ENCODE measurements at places on chromosomes 3 and 15.

- no peak for DNase-seq
Observed at GRCh38 chr3:150996731-150997130, 24.2 kb upstream of the CLRN1 start.

DNA sequence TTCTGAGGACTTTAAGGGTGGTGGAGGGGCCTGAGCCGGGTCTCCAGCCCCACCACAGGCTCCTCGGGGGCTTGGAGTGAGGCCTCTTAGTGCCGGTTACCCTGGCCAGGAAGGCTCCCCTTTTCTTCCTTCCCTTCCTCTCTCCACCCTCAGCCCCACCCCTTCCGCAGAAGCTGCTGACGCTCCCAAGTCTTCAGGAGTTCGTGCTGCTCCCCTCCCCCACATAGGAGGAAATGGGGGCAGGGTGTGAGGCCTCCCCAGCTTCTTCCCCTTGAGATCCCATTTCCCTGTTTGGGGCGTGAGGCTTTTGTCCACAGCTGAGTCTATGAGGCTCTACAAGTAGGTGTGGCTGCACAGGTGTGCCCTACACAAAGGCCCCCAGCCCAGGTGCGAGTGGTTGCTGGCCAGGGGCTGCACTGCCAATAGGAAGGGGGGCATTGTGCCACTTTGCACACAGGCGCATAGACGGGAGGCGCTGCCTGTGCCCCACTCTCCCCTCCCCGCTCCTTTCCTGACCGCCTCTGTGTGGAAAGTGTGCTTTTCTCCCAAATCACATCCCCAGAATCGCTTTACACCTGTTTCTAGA lies 915 bp upstream of the CALML4 start:
- DNase-seq, result no peak

GRCh38 chr3:83843716-83844115 lies 1115.1 kb upstream of the CADM2 start:
- no peak for DNase-seq

DNA sequence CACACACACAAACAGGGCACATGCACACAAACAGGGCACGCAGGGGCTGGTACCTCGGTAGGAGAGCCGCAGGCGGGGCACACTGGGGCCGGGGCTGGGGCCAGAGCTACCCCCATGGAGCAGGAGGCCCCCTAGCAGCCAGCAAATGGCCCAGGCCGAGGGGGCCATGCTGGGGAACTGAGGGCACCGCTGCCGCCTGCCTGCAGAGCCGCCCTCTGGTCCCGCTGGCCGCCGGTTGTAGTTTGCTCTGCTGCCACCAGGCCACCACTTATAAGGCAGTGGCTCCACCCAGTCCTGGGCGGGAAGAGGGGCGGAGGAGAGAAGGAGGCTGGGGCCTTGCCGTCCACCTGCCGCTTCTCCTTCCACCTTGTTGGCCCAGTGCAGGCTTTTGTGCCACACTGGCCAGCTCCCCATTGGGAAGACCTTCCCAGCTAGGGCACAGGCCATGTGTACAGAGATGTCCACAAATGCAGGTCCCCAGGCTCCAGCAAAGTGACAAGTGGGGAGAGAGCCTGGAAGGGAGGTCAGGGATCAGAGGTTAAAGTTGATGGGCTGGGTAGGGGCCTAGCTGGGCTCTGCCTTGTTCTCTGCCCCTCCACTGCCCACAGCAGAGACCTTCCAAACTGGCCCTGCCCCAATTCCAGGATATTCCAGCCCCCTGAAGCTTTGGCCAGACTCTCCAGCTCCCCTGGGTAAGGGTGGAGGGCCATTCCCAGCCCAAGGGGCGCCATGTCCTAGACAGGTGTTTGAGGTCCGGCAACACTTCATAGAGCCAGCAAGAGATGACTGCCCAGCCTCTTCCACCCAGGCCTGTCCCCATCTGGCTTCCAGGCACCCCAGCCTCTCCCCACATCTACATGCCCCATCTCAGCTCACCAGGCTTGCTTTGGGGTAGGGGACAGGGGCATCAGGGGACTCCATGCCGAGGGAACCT lies at the start of gene SEMA3G:
Gene SEMA3G (minus strand): TSS at position 244 of the 934 bp plus-strand sequence. CDS start 76 bp downstream, at position 168.
- peak; percentile 71 for DNase-seq

DNA sequence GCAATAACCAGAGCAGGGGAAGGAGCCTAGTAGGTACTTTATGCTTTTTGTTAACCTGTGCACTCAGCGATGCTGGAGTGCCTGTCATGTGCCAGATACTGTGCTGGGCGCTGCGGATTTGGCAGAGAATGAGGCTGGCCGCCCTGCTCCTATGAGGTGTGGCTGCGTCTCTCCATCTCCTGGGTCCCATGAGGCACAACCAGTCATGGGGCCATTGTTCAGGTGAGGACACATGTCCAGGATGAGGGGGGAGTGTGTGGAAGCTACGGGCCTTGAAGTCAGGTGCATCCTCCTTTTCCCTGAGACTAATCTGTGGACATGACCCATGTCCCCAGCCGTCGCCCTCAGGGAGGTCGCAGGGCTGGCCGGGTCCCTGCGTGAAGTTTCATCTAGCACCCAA lies 963 bp upstream of the TXNRD3 start:
- DNase-seq, result no peak

GRCh38 chr15:101242160-101242998 lies 9.5 kb downstream of the CHSY1 start:
- no peak for DNase-seq

GRCh38 chr15:38208206-38208605 lies 44.4 kb upstream of the SPRED1 start:
- no peak for DNase-seq

DNA sequence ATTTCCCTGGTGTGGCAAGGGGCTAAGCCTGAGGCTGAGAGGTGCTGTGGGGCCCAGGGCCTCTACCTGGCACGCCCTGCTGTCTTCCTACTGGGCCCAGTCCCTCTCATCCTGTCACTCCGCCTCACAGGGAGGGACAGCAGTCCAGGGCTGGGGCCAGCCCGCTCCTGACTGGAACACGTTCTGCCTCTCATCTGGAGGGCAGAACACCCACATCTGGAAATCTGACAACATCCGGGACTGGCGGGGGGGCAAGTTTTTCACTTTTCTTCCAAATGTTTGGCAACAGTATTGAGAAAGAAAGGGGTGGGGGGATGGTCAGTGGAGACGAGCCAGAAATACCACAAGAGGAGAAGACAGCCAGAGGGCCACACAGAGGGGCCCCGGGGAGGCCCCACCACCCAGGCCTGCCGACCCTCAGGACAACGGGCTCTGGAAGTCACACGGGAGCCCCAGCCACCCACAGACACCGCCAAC lies 1.8 kb upstream of the MYL3 start:
- DNase-seq, result no peak

GRCh38 chr3:71444028-71444860 lies 139.3 kb downstream of the FOXP1 start:
- DNase-seq, result no peak

DNA sequence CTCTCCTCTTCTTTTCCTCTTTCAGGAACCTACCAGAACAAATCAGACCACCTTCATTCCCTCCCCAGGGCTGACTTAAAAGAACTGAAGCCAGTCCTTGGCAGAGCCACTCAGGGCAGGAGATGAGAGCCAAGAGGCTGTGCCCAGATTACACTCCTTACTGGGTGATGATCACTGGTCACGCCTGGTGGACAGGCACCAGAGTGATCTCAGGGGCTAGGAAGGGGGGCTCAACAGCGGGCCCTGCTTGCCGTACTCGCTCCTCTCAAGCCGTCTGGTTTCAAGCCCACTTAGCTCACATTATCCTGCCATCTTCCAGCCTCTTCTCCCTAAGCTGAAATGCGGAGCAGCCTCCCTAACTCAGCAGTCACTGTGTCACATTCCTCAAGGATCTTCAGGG lies 1.7 kb upstream of the FAH start:
- DNase-seq, result no peak

DNA sequence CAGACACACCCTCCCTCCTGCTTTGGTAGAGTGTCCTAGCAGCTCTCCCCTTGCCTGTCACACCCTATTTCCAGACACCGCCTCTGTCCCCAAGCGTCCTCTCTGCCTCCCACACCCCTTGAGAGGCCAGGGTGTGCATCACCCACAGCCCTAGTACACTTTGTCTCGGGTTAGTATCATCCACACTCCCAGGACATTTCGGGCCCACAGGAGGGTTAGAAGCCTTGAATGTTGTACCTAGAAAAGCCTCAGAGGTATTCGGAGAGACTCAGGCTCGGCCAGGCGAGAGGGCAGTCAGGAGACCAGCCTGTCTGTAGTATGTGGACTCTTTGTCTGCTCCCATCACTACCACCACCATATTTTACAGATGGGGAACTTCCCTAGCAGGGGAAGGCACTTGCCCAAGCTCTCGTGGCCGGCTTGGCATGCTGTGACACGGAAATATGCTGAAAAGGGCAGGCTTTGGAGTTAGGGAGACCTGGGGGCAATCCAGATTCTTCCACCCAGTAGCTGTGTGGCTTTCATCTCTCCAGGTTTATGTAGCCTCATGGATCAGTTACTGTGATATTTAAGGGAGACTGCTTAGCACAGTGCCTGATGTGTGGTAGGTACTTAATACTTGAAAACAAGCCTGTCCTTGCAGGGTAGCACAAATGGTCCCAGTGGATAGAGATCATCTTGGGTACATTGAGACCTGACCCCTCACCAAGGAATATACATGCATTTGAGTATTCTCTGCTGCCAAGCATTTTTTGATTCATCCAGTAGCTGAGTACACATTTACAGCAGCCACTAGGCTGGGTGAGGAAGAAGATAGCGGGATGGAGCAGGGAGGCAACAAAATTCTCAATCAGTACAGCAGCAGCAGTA lies 1.4 kb downstream of the TMEM43 start:
- DNase-seq, result no peak

GRCh38 chr3:151404316-151404715 lies 19.8 kb upstream of the P2RY12 start:
- DNase-seq, result no peak

DNA sequence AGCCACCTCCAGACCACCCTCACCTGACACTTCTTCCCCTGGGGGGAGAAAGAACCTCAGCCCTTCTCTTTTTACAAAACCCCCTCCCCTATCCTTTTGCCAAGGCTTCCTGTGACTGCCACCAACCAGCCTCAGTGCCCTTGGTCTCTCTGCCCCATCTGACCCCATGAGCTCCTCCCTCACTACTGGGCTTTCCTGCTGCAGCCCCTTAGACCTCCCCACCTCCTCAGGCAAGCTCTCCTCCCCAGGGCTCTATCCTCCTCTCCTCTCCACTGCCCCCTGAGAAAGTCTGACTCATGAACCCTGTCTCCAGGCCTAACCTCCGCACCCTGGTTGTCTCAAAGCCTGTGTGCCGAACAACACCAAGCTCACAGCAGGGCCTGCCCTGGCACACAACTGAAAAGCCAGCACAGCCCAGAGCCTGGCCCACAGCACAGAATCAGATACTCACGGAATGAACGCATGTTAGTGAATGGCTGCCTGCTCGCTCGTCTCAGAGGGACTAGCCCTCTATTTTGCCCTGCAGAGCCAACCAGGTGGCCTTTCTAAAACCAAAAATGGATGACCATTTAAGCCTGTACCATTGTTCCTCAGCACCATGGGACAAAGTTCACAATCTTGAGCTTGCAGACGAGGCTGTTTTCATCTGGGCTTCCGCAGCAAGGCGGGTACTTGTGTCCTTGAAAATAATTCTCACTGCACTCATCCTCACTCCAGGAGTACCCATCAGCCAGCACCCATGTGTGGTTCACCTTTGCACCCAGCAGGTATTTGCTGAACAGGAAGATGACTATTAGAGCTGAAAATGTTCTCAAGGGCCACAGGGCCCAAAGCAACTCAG lies 1.7 kb downstream of the CHDH start:
- no peak for DNase-seq

- DNase-seq, result no peak
Observed at GRCh38 chr3:157059661-157060060, 100.3 kb downstream of the CCNL1 start.

GRCh38 chr15:79657722-79658121 lies 225.6 kb downstream of the MINAR1 start:
- no peak for DNase-seq

DNA sequence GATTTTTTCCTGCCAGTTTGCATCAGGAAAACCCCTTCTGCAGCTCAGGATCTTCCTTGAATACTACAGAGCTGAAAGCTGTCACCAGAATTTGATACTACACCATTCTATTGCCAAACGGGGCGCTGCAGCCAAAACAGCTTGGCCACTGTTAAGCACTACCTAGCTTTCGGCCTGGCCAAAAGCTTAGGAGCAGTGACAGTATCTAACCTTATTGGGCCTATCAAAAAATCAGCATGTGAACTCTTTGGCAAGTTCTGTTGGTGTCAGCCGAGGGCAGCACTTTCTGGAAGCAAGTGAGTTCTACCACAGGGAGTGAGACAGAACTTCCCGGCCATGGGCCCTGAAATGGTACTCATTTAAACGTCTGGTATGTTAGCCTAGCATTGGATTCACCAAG lies 16.1 kb upstream of the GYG1 start:
- no peak for DNase-seq

DNA sequence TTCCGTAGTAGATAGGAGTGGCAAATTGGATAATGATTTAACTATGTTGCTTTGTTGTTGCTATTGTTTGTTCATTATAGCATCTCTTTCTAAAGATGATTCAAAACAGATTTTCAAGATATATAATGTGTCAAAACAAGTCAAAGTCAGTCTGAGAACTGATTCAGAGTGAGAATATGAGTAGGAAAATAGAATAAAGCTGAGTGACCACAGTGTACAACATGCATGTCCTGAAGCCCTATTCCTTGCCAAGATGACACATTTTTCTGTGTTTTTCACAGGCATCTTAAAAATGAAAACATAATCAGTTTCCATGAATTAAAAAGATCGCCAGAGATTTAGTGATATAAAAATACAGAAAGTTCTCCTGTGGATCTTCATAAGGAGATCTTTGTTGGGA lies 57.0 kb upstream of the THRB start:
- DNase-seq, result no peak

- DNase-seq, result no peak
Observed at GRCh38 chr3:99970198-99970597, 144.1 kb downstream of the FILIP1L start.

DNA sequence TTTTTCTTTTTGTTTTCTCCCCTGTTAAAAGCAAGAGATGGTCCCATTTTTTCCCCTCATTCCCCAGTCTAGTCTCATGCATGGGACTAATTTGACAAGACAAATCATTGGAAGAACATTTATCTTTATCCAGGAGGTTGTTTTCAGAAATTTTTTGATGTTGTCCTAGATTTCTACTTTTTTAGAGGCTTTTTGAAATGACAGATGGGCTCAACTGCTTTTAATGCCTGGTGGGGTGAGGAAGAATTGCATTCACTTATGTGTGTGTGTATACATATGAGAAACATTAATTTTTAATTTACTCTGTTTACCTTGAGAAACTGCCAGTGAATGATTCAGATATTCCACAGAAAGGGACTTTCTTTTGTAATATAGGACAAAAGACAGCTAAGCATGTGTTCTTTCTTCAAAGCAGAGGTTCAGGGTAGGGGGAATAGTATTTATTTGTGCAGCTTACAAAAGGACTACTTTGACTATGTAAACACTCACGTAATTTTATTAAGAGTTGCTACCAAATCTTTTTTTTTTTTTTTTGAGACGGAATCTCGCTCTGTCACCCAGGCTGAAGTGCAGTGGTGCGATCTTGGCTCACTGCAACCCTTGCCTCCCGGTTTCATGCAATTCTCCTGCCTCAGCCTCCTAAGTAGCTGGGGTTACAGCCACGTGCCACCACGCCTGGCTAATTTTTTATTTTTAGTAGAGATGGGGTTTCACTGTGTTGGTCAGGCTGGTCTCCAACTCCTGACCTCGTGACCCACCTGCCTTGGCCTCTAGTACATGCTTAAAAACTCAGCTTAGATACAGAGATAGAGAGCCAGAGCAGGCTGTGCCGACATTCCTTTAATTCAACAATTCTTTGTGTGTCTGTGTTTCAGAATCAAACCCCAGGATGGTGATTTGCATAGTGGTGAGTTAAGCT lies 130.1 kb upstream of the RARB start:
- DNase-seq, result no peak

- DNase-seq, result no peak
Observed at GRCh38 chr15:71937650-71938311, 127.4 kb downstream of the NR2E3 start.

GRCh38 chr3:177262396-177262795 lies 65.1 kb upstream of the TBL1XR1 start:
- DNase-seq, result no peak

Measured in stimulated activated CD4-positive, alpha-beta T cell treated with anti-CD3 and anti-CD28 coated beads, Interleukin-12 subunit alpha, Interleukin-12 subunit beta, amount 100 ng/mL, for 4 hours (primary cell).